ENCODE measurements at places on chromosomes 7 and 10.

GRCh38 chr10:108592956-108593355 lies 1330.4 kb downstream of the XPNPEP1 start:
- DNase-seq = no peak

DNA sequence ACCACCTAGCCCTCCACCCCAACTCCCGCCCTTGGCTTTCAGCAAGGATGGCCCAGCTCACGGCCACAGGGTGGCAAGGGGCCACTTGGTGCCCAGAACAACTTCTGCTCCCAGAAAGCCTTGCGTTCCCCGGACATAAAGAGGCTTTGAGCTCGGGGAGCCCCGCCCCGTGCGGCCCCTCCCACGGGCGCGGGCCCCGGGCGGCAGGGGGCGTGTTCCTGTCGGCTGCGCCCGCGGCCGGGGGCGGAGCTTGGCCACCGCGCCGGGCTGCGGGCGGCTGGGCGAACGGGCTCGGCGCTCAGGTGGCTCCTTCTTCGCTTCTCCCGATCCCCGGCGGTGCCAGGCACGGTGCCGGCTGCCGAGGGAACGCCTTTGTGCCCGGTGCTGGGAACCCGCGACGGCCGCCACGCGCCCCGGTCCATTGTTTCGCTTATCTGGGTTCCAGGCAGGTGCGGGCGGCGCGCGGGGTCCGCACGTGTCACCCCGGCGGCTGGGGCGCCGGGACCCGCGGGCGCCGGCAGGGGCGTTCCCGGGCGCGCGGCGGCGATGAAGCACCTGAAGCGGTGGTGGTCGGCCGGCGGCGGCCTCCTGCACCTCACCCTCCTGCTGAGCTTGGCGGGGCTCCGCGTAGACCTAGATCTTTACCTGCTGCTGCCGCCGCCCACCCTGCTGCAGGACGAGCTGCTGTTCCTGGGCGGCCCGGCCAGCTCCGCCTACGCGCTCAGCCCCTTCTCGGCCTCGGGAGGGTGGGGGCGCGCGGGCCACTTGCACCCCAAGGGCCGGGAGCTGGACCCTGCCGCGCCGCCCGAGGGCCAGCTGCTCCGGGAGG lies at the start of gene NFE2L3:
Gene NFE2L3 (plus strand): TSS at position 246 of the 829 bp plus-strand sequence. CDS start 301 bp downstream, at position 547.
- peak; percentile 40 for DNase-seq

DNA sequence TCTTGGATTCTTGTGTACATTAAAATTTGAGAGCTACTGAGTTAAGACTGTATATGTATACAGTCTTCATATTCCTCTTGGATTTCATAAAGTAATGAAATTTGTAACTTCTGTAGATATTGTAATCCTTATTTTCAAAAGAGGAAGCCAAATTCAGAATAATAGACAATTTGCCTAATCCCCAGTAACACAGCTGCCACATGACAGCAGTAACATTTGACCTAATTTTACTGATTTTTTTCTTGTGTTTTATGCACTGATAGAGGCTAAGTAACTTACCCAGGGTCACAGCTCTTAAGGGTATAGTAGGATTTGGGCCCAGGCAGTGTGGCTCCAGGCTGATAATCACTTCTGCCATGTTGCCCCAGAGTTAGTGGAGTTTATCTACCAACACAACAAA lies 40.4 kb upstream of the IL6 start:
- DNase-seq = no peak

DNA sequence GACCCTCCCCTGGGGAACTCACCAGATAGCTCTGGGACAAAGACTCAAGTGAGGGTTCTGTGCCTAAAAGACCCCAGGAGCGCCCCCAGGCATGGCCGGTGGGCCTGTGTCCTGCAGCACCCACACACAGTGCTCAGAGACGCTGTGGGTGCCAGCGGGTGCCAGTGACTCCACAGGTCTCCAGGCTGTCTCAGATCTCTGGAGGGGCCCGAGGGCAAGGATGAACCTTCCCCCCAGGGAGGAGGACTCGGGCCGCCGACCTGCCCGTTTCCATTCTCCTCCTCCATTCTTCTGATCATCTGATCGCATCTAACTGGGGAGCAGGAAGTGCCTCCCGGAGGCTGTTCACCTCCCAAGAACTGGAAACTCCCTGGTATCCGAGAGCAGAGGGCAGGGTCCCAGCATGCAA lies 980 bp downstream of the ADAM8 start:
- DNase-seq = peak; percentile 42

DNA sequence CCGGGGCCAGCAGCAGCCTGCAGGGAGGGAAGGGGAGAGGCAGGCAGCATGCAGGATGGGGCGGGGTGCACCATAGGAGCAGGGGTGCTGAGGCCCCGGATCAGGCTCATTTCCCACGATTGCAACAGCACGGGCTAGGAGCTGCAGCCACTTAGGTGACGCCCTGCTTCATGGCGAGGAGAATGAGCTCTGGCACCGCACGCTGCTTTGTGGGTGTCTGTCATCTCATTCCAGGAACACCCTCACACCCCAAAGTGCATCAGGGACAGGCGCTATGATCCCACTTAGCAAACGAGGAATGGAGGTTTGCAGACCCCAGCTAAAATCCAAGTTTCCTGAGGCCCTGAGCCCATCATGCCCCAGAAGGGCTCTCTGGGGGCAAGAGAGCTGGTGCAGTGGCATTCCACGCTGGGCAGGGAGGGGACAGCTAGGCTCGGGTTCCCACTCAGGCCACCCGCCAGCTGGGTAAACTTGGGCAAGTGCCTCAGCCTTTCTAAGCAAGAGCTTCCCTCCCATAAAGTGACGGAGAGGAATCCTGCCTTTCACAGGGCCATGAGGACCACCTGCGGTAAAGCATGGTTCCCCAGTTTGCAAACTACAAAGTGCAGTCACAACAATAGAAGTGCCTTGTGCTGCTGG lies 9.3 kb downstream of the KCNH2 start:
- DNase-seq = no peak

- no peak for DNase-seq
Observed at GRCh38 chr7:33792547-33793105, 112.7 kb upstream of the BMPER start.

GRCh38 chr10:113031147-113031546 lies 81.1 kb downstream of the TCF7L2 start:
- DNase-seq = no peak

- no peak for DNase-seq
Observed at GRCh38 chr7:82109288-82109687, 334.3 kb downstream of the CACNA2D1 start.

GRCh38 chr10:15485684-15486316 lies 114.7 kb upstream of the FAM171A1 start:
- no peak for DNase-seq

GRCh38 chr10:102633287-102633686 lies 11.0 kb upstream of the TRIM8 start:
- DNase-seq = no peak

DNA sequence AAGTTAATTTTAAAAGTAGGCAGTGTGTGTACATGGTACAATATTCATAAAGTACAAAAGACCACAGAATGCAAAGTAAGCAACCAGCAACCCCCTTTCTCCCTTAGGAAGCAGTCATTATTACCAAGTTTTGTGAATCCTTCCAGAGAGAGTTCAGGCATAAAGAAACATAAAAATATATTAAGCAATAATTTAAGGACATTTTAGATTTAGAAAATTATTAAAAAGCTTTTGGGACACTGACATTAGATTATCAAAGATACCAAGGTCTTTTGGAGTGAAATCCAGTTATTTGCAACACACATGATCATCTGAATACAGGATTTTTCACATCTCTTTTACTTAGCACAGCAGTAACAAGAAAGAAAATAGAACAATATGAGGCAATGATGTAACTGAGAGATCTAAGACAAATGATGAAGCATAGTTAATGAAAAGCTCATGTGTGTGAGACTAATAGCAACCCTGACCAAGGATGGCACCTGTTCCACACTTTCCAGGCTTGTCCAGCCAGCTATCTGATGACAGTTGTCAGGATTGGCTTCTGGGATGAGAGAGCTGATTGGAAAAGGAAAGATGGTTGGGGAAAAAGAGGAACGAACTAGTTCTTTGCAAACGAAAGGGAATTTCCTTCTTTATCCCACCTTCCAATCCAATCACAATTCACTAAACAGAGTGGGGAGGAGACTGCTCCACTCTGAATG lies 115.5 kb upstream of the LAMB4 start:
- DNase-seq = no peak

DNA sequence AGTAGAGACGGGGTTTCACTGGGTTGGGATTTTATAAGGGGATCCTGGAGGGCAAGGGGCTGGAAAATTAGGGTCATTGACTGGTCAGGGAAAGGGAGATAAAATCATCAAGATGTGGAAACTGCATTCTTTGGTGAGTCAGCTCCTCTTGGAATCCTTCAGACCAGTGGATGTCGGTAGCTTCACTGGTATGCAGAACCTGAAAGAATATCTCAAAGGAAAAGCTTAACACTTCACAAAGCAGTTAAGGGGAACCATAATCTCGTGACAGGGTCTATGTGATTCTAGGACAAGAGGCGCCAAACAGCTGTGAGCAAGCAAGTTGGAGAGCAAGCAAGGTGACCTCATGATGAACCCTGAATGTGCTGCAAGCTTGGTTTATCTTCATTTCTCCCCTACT lies 634.7 kb upstream of the AUTS2 start:
- DNase-seq = no peak

GRCh38 chr7:149423449-149424110 lies 37.3 kb downstream of the ZNF777 start:
- DNase-seq = no peak

- no peak for DNase-seq
Observed at GRCh38 chr7:150400788-150401423, 21.8 kb downstream of the ZNF775 start.

- no peak for DNase-seq
Observed at GRCh38 chr10:68192113-68192512, 39.8 kb downstream of the ATOH7 start.

Measured in activated CD8-positive, alpha-beta memory T cell treated with anti-CD3 and anti-CD28 coated beads for 1 hour (primary cell).